ENCODE measurements at places on chromosomes 5 and 9.

DNA sequence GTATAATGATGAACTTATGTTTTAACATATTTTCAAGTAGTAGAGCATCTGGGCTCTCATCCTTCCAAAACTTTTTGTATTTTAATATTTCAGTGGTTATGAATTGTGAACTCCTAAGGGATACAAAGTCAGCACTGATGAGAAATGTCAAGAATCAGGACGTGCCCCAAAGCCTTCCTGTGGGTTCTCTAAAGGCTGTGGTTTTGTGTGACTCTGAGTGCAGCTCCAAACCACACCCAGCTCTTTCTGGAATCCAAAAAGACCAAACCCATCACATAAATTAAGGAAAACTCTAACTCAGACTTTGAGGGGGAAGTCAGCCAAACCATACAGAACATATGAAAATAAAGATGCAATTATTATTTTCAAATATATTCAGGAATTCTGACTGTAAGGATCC, 40.8 kb upstream of the SMU1 start:
- no peak for DNase-seq

DNA sequence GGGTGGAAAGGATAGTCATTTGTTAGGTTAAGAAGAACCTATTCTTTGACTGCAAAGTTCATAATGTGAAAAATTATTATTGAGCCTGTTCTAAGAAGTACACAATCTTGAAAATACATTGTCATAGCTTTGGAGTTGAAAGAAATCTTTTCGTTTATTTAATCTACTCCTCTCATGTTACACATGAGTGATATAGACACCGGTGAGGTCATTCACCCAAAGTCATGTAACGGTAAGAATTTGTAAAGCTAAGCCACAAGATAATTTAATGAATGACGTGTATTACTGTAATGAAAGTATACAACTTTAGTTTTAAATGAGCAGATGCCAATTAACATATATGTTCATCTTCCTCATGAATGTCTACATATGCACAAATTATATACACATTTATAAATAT, 284.1 kb upstream of the PDE4D start:
- no peak for DNase-seq

DNA sequence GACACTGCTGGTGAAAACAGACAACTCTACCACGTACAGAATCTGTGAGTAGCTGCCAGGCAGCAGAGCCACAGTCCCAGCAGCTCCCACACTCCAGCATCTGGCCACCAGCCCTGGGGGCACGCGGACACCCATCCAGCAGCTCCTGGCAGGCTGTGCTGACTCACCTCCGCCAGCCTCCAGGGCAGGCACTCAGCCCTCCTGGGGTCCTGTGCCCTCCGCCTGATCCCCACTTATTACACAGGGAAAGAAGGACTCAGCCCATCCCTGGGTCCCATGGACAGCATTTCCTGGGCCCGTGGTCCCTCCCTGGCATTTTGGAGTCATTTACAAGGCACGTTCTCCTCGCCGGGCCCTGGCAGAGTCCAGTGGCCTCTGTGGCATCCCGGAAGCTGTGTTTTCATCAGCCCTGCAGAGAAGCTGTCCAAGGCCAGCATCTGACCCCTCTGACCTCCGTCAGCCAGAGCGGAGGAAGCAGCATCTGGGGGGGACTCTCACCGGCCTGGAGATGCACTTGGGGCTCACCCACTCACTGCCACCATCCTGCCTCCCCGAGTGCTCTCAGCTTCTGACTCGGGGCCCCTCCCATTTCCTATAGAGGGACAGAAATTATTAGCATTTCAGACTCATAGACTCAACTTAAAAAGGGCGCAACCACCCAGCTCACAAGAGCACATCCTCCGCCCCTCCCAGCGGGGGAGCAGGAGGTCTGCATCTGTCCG, 21.6 kb downstream of the PAEP start:
- no peak for DNase-seq

- no peak for DNase-seq
These were observed 127.7 kb upstream of the BASP1 start for GRCh38 chr5:17089690-17090089.

Measured in activated CD8-positive, alpha-beta memory T cell treated with anti-CD3 and anti-CD28 coated beads, Interleukin-2, amount 50 U/mL, for 48 hours (primary cell).